ENCODE measurements at places on chromosomes 4 and X. TPM values are rescaled to one million over a fixed set of nuclear protein-coding genes. Genes with fewer than 3 reads are reported as not detected.

GRCh38 chr4:57426779-57427395 is 316.7 kb upstream of the IGFBP7 start:
- no peak overlapping the region for H3K4me3 ChIP-seq
- H3K27ac ChIP-seq = no peak overlapping the region
- no peaks in the 10 kb centered on the region for H3K27me3 ChIP-seq
- H3K4me1 ChIP-seq = no peaks in the 10 kb centered on the region
- H3K36me3 ChIP-seq = no peaks in the 10 kb centered on the region

DNA sequence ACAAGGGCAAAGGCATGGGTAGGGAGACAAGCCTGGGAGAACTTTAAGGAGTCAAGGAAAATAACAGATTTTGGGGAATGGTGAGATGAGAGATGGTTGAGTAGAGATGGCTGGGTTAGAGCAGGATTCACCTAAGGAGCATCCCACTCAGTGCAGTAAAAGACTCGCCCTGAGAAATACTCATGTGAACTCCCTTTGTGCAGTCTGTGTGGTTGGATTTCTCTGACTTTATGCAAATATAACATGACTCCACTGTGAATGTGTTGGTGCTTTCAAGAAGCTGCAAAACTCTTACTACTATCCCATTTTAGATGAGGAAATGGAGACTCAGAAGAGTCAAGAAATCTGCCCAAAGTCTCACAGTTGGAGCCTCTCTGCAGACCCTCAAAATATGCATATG is 129.8 kb upstream of the LIMCH1 start:
- no peaks in the 10 kb centered on the region for H3K27me3 ChIP-seq
- DNase-seq = no peak
- H3K36me3 ChIP-seq = no peaks in the 10 kb centered on the region
- no peaks in the 10 kb centered on the region for H3K4me1 ChIP-seq
- no peak overlapping the region for H3K27ac ChIP-seq

GRCh38 chr4:146193628-146194027 is 18.1 kb downstream of the LSM6 start:
- H3K36me3 ChIP-seq = peaks cover 15% of the 10 kb centered on the region
- H3K27ac ChIP-seq = no peak overlapping the region
- no peak overlapping the region for H3K4me3 ChIP-seq
- no peak for DNase-seq
- no peaks in the 10 kb centered on the region for H3K27me3 ChIP-seq

The BBS12 gene
- 9.9 TPM for total RNA-seq

DNA sequence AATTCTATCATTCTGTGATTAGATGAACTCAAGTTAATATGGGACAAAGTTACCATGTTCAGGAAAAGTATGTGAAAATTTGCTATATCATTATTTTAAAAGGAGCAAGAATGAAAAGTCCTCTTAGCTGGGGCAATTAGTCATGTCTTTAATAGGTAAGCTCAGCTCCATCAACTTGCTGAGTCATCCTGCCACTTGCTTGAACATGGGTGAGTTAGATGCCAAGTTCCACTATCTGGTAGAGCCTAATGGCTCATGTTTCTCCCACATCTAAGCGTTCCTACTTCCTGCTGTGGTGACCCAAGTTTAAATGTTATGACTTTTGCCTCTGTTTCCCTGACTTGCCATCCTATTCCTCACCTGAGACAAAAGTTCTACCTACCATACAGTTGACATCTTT is 276.8 kb downstream of the ZNF674 start:
- no peaks in the 10 kb centered on the region for H3K36me3 ChIP-seq
- no peaks in the 10 kb centered on the region for H3K27me3 ChIP-seq
- DNase-seq = no peak
- no peaks in the 10 kb centered on the region for H3K4me1 ChIP-seq
- H3K4me3 ChIP-seq = no peak overlapping the region
- H3K27ac ChIP-seq = no peak overlapping the region

DNA sequence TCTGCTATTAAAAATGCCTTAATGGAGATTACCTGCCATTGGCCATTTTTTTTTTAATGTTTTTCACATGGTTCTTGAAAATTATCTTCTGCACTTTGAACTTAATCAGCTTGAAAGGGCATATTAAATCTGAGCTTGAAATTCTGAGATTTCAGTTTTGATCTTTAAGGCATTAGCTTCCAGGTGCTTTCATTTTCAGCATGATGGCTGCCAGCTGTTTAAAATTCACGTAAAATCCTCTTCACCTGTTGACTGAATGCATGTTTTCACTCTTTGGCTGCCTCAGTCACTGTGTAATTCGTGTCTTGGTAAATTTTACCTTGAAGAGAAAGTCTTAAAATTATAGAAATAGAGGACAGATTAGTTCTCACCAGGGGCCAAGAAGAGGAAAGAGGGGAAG is 39.6 kb downstream of the SMAD1 start:
- no peaks in the 10 kb centered on the region for H3K36me3 ChIP-seq
- H3K27me3 ChIP-seq = no peaks in the 10 kb centered on the region
- no peak overlapping the region for H3K4me3 ChIP-seq
- DNase-seq = no peak
- no peak overlapping the region for H3K27ac ChIP-seq

DNA sequence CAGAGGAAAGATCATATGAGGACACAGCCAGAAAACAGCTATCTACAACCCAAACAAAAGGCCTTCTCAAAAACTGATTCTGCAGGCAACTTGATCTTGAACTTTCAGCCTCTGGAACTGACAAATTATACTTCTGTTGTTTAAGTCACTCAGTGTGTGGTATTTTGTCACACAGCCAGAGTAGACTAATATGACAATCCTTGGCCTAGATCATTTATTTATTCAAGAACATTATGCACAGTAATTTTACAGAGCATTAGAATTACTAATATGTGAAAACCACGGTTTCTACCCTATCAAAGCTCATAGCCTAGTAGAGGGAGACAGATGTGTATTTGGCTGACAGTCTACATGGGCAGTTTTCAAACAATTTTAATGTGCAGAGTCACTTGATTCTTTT is 167.8 kb upstream of the PCDH18 start:
- H3K4me3 ChIP-seq = no peak overlapping the region
- DNase-seq = no peak
- H3K27me3 ChIP-seq = no peaks in the 10 kb centered on the region
- no peak overlapping the region for H3K27ac ChIP-seq
- H3K4me1 ChIP-seq = no peaks in the 10 kb centered on the region

The GPRIN3 gene
- 15.2 TPM for total RNA-seq

- no peaks in the 10 kb centered on the region for H3K27me3 ChIP-seq
- H3K27ac ChIP-seq = no peak overlapping the region
- no peak for DNase-seq
- peaks cover 25% of the 10 kb centered on the region for H3K36me3 ChIP-seq
- no peak overlapping the region for H3K4me3 ChIP-seq
Observed at GRCh38 chr4:145103496-145103895, 5.4 kb downstream of the ABCE1 start.

The GC gene
- total RNA-seq = 0.69 TPM

DNA sequence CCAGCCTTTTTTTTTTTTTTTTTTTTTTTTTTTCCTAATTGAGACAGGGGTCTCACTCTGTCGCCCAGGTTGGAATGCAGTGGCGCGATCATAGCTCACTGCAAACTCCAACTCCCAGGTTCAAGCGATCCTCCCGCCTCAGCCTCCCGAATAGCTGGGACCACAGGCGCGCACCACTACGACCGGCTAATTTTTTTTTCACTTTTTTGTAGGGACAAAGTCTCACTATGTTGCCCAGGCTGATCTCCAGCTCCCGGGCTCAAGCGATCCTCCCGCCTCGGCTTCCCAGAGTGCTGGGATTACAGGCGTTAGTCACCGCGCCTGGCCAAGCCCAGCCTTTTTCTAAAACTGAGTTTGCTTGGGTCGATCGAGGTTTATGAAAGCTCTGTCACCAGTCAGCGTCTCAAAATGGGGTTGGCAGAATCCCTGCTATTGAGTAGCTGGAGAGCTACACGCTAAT is 1.3 kb upstream of the OTUD5 start:
- H3K27ac ChIP-seq = peak overlapping the region; percentile 89
- H3K27me3 ChIP-seq = no peaks in the 10 kb centered on the region
- DNase-seq = no peak
- H3K4me1 ChIP-seq = no peaks in the 10 kb centered on the region

The DCAF8L2 gene
- total RNA-seq = not detected

DNA sequence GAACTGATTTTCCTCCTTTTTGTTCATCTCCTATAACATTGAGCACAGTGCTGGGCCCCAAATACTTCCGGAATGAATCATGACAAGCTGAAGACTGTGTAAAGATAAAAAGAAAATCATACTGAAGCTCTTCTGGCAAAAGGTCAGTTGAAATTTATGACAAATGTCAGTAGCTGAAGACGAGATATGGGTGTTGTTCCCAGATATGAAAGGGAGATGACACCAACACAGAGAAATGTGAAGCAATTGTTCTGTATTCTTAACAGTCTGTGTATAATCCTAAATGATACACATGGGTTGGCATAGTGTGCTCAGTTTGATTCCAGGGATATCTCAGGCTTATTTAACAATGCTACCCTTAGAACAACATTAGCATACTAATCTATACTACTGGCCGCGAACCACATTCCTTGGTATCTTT is 170.5 kb upstream of the PITX2 start:
- no peaks in the 10 kb centered on the region for H3K27me3 ChIP-seq
- no peak overlapping the region for H3K27ac ChIP-seq
- H3K4me1 ChIP-seq = no peaks in the 10 kb centered on the region
- no peak for DNase-seq
- no peak overlapping the region for H3K4me3 ChIP-seq

The PAK3 gene
- 2.1 TPM for total RNA-seq

The ANOS1 gene
- total RNA-seq = 2.3 TPM

GRCh38 chrX:108362026-108362425 is 76.2 kb downstream of the COL4A6 start:
- H3K36me3 ChIP-seq = no peaks in the 10 kb centered on the region
- H3K4me1 ChIP-seq = no peaks in the 10 kb centered on the region
- no peak overlapping the region for H3K4me3 ChIP-seq

DNA sequence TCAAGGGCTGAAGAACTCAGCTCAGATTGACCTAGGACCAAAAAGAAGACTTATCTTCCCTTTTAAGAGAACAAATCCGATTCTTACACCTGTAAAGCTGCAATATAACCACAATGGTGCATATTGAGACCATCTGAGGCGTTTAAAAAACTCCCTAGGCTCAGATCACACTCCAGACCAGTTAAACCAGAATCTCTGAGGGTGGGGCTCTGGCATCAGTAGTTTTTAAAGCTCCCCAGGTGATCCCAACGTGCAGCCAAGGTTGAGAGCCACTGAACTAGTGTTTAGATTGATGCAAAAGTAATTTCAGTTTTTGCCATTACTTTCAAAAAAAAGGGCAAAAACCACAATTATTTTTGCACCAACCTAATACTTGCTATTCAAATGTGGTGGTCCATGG is 73.9 kb upstream of the GPM6B start:
- peaks cover 16% of the 10 kb centered on the region for H3K27me3 ChIP-seq
- no peak overlapping the region for H3K27ac ChIP-seq
- H3K4me1 ChIP-seq = no peaks in the 10 kb centered on the region
- no peak overlapping the region for H3K4me3 ChIP-seq
- DNase-seq = no peak

GRCh38 chr4:53479736-53480525 is 102.5 kb downstream of the FIP1L1 start:
- no peaks in the 10 kb centered on the region for H3K36me3 ChIP-seq
- no peaks in the 10 kb centered on the region for H3K4me1 ChIP-seq
- H3K4me3 ChIP-seq = no peak overlapping the region
- no peak overlapping the region for H3K27ac ChIP-seq
- no peak for DNase-seq
- H3K27me3 ChIP-seq = no peaks in the 10 kb centered on the region

DNA sequence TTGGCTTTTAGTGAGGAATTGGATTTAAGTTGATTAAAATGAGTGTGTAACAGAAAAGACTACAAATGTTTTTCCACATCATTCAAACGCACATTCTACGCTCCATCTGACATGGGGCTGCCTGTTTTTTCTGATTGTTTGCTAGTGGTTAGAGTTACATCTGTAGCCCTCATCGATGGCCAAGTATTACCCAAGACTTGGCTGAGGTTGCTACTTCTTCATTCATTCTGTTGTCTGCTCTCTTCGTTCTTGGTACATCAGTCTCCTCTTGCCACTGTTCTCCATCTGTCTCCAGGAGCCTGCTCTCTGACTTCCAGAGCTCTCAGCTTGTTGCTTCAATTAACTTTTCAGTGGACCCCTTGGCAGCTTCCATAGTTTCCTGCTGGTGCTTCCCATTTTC is 1844.6 kb upstream of the TENM3 start:
- H3K27me3 ChIP-seq = no peaks in the 10 kb centered on the region
- no peak overlapping the region for H3K4me3 ChIP-seq
- H3K36me3 ChIP-seq = no peaks in the 10 kb centered on the region
- no peak for DNase-seq
- H3K27ac ChIP-seq = no peak overlapping the region
- no peaks in the 10 kb centered on the region for H3K4me1 ChIP-seq

All from kidney (tissue), 22 donors.